ENCODE measurements at places on chromosomes 16 and 17.

GRCh38 chr17:35433075-35433894 is 985 bp upstream of the SLFN12 start:
- DNase-seq = peak; percentile 86

GRCh38 chr16:18945233-18945632 is 19.0 kb upstream of the SMG1 start:
- no peak for DNase-seq

DNA sequence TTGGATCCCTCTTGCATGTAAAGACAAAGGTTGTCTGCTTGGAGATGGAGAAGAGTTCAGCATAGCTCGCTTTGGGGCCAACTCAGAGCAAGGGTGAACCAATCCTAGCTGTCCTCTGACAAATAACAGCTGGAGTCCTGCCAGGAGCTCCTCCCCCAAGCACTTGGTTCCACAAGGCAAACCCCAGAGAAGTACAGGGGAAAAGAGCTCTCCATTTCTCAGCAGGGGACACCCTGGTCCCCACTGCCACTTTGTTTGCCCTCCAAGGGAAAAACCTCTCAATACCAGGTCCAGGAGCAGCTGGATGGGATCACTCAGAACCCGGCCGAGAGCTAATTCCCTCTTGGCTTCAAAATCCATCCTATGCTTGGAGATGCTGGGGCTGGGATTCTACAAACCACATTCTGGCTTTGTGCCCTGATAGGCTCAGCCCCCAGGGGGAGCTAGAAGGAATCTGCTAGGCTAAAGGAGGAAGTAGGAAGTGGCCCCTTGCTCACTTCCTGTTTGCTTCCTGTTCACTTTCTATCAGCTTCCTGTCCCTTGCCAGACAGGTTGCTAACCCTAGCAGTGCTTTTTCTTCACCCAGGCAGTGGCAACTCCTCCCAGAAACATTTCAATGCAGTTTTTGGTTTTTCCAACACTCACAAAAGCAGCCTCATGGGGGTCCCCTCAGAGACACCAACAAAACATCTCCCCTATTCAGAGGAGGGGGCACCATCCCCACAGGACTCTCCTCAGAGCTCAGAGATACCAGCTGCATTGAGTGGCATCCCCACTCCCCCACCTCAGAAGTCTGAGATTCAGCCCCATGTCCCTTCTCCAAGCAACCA is 30.7 kb downstream of the CDRT4 start:
- DNase-seq = no peak

- no peak for DNase-seq
These were observed 6.5 kb downstream of the PDIA2 start for GRCh38 chr16:289395-289997.

GRCh38 chr17:6422654-6423241 is 12.2 kb downstream of the AIPL1 start:
- no peak for DNase-seq

GRCh38 chr17:56141046-56141839 is 12.0 kb upstream of the ANKFN1 start:
- no peak for DNase-seq

- DNase-seq = no peak
These were observed 13.8 kb upstream of the BCAR1 start for GRCh38 chr16:75264999-75265910.

GRCh38 chr17:35447499-35447898 is 1.1 kb downstream of the SLFN13 start:
- no peak for DNase-seq

GRCh38 chr17:46764709-46765401 is 53.6 kb downstream of the WNT3 start:
- DNase-seq = peak; percentile 53

DNA sequence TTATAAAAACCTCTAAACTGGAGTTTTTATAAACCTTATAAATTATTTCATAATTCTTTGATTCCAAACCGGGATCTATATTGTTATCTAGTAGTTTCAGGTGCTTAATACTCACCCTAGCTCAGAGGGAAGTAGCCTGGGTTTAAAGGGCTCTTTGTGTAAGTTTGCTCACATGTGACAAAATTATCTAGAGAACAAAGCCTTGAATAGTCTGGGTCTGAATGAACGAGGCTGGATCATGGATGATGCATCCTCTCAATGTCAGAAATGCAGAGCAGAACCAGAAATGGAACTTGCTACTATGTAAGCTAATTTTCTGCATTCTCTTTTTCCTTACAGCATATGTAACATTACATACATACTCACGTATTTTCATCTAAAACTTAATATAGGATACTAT is 103.9 kb upstream of the NETO2 start:
- no peak for DNase-seq

DNA sequence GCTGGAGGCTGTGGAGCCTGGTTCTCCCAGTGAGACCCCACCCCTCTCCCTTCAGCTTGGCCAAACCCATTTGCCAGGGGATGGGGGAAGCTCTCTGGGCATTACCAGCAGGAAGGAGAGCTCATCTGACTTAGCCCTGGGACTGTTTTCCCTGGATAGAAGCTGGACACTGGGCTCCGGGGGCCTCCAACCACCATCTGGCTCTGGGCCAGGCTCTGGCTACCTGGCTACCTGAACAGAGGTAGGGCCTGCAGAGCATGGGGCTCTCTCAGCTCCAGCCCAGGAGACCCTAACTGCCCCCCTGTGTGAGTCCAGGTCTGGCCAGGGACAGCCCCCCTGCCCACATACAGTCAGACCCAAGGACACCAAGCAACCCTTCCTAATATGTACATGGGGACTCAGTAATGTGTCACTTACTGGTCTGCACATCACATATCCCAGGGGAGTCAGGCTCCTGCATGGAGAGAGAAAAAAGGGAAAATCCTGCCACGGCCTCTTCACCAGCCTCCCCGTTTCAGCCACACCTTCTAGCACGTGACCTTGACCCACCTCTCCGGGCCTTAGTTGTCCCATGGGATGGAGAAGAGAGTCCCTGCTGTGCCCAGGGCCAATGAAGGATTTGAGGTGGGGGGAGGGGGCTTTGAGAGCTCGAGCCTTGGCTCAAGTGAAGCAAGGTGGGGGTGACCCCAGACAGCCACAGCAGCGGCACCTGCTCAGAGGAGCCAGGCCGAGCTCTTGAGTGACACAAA is 13.8 kb downstream of the CNGB1 start:
- no peak for DNase-seq
